ENCODE measurements at places on chromosomes 5 and 9. TPM values are rescaled to one million over a fixed set of nuclear protein-coding genes. Genes with fewer than 3 reads are reported as not detected.

GRCh38 chr9:16172796-16173195 is 620.0 kb downstream of the CCDC171 start:
- no peak for DNase-seq

- no peak for DNase-seq
Observed at GRCh38 chr5:15080219-15080618, 208.6 kb upstream of the ANKH start.

DNA sequence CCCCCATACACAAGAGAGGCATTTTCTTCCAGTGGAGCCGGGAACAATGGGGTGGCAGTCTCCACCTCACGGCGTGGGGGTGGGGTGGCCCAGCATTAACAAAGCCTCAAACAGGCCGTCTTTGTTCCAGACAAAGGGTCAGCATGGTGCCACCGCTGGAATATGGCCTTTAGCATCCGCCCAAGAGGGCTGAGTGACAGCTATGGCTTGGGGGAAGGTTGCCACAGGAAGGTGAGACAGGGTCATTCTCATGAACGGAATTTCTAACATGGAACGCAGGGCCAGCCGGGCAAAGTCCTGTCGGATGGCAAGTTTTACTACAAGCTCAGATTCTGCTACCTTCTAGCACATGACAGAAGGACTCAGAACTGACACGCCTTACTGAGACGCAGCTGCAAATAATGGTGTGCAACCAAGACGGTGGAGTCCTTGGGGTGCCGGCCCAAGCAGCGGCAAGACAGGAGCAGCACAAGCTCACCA is 64.0 kb downstream of the OTULIN start:
- no peak for DNase-seq

DNA sequence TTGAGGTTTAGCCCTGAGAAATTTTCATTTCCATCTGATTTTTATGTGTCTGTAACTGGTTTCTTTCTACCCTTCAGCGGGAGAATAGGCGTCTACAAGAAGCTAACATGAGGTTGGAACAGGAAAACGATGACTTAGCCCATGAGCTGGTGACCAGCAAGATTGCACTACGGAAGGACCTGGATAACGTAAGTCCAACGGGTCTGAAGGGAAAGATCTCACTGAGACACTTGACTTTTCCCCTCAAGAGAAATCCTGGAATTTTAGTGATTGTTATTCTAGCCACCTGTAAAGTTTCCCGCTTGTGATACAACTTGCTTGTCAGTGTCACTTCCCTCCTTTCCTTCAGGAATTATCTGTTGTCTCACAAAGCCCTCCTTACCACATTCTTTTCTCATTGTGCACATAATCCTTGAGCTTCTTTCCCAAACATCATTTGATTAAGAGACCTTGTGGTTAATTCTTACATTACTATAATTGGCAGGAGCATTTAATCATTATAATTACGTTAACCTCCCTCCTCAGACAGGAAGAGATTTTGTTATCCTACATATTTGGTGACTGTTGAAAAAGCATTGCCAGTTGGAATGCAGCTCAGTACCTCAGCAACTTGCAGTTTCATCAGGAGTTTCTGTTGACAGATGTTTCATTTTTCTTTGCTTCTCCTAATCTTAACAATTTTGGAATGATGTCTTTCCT is 56.9 kb downstream of the GPR21 start:
- DNase-seq, result no peak

DNA sequence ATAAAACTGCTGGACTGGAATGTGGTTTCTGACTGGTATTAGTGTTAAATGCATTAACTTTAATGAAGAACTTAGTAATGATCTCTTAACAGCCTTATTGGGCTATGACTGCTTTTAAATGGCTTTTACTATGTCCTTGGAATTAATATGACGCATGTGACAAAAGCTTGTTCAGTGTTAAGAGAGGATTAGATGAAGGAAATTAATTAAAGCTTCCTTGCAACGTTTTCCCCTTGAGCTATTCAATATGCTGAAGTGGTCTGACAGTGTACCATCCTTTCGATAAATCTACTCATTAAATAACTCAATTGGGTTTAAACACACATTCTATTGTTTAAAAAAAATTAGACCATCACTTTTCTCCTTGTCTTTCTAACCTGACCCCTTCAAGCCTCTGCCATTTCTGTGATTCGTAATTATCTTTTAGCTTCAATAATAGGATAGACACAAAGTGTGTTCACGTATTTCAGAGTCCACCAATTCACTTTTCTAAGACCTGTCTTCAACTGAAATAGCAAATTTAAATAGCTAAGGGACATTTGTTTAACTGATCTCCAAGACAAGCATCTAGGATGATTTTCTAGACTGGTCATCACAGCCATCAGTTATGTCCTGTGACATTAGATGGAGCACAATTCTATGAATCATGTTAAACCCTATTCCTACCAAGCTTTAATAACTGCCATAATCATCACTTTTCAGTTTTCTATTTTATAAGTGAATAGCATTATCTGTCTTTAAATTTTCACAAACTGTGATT is 1258.0 kb upstream of the CDH9 start:
- DNase-seq, result no peak

DNA sequence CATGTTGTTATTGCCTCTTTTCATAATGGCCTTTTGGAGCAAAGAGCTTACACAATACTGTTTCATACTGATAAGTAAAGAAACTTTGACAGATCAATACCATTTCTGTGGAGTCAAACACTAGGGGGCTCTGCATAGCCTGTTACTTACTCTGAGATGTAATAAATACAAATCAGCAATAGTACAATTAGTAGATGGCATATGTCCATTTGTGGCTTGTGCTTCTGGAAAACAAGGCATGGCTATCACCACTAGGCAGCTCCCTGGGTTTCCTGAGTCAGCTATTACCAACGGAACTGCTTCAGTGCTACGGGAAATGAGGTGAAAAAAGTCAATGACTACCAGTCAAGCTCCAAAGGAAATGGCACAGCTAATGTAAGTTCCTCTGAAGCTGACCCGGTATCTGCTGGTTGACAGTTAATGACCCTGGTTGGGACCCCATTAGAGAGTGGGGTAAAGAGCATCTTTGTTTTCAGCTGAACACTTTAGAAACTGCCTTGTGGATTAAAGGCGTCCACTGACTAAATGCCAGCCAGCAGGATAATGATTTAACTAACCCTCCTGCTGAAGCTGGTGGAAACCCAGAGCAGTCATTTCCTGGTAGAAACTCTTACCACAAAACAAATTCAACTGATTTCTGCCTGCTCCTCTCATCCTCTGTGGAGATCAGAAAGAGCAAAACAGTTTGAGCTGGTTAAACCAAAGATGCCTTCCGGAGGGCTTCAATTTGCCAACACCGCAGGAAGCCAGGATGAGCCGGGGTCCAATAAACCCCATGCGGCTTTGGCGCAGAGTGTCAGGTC is 69.0 kb upstream of the FAM169A start:
- no peak for DNase-seq

- no peak for DNase-seq
Observed at GRCh38 chr9:117097761-117098160, 317.1 kb downstream of the ASTN2 start.

- no peak for DNase-seq
Observed at GRCh38 chr9:114031948-114032840, 45.9 kb downstream of the AMBP start.

DNA sequence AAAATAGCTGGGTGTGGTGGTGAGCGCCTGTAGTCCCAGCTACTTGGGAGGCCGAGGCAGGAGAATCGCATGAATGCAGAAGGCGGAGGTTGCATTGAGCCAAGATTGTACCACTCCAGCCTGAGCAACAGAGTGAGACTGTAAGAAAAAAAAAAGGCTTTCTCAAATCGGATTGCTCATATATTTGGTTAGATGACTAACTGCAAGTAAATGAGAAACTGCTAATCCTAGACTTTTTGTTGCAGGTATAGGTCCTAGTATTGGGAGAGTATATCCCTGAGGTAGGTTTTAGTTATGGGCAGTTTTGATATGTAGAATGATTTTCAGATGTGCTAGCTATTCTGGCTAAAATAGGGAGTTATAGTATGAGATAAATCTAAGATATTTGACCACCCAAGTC is 944.8 kb downstream of the DNAH5 start:
- DNase-seq, result no peak

DNA sequence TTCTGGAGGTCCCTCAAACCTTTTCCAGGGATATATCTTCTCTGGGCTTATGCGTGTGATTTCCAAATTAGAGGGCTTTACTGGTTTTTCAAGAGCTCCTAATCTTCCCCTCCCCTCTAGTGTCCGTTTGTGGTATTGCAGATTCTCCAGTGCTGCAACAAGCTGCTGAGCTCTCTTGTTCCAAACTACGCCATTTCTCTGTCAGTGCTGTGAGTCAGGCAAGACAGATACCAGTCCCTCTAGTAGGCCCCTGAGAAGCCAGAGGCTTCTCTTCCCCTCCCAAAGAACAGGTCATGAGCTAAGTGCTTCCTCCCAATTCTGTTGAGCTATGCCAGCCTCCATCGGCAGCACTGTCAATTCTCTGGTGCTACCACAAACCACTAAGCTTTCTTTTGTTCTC is 149.5 kb downstream of the FANCC start:
- DNase-seq, result no peak

DNA sequence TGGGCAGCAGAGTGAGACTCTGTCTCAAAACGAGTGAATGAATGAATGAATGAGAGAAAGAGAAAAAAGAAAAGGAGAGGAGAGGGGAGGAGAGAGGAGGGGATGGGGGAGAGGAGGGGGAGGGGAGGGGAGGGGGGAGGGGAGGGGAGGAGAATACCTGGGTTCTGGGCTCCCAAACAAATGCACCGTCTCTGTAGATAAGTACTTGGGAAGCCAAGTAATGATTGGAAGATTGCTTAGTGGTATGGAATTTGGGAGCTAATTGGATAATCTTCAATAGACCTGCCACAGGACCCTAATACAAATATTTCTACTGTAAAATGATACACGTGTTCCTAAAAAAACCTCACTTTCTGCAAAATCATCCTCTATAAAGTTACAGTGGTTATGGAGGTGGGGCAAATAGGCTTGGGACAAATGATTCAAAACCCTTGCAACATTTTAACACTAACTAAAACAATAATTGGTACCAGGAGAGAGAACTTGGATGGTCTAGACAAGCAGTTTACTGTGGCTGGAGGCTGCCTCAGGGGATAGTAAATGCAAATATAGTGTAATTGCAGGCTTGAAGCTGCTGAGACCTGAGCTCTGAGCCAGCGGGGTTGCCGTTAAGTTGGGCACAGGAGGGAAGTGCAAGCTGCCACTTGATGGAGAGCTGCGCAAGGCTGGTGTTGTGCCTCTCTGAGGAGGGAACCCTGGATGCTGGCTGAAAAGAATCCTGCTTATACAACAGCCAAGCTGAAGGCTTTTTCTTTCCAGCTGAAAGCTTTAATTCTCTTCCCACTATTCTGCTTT is 3.5 kb downstream of the HEMGN start:
- DNase-seq, result no peak

ARID3C gene
- total RNA-seq, result not detected

CLTA gene
- total RNA-seq, result 60.4 TPM

BAAT gene
- not detected for total RNA-seq

STOM gene
- 165 TPM for total RNA-seq

UIMC1 gene
- total RNA-seq, result 30.7 TPM

SLC36A2 gene
- 0.16 TPM for total RNA-seq

LCN15 gene
- total RNA-seq, result 0.41 TPM

TTC16 gene
- total RNA-seq, result 0.25 TPM

KIF4B gene
- total RNA-seq, result not detected

PPP2CA gene
- 163 TPM for total RNA-seq

GRIA1 gene
- 0.14 TPM for total RNA-seq
